DMS79 treated with DMSO at 0.1 percent for 48 hours (cell line): ENCODE measurements at places on chromosomes 5 and 9.

GRCh38 chr9:131697097-131697496 lies 42.8 kb downstream of the RAPGEF1 start:
- peak; percentile 89 for DNase-seq

- DNase-seq: no peak
These were observed 151.7 kb downstream of the PRELID2 start for GRCh38 chr5:145683431-145683830.

GRCh38 chr9:129460323-129461261 lies 160.3 kb downstream of the C9orf50 start:
- DNase-seq: peak; percentile 93

GRCh38 chr5:156920042-156920860 lies 42.8 kb downstream of the TIMD4 start:
- DNase-seq: no peak

DNA sequence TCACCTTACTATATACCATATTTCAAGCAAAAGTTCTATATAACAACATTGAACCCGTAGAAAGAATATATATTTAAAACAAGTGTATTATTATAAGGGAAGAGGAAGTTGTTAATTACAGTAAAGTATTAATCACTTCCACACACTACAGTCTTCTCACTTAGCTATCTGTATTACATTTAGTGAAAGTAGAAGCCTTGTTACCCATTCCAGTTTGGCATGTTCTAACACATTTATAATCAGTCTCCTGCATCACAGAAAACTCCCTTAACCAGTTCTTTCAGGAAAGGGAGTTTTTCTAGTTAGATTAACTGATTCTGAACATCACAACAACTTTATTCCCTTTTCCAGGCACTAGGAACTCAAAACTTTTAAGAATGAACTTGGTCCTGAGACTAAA lies 6.9 kb downstream of the RAB14 start:
- no peak for DNase-seq

GRCh38 chr5:128085413-128085812 lies 1.8 kb downstream of the SLC12A2 start:
- no peak for DNase-seq

DNA sequence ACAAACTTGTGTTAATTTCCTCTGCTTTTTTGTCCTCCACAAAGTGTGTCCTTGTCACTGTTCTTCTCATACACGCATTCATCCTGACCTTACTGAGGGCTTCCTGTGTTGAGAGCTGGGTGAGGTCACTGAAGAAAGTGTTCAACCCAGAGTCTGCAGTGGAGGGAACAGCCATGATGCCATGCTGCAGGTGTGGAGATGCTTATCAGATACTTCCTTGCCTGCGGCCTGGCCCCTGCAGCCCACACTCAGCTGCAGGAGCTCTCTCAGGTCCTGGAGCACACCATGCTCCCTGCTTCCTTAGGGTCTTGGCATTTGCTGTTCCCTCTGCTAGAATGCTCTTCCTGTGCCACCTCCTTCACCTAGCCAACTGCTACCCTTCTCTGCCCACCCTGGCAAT lies 108.1 kb upstream of the SPRY4 start:
- DNase-seq: peak; percentile 19

DNA sequence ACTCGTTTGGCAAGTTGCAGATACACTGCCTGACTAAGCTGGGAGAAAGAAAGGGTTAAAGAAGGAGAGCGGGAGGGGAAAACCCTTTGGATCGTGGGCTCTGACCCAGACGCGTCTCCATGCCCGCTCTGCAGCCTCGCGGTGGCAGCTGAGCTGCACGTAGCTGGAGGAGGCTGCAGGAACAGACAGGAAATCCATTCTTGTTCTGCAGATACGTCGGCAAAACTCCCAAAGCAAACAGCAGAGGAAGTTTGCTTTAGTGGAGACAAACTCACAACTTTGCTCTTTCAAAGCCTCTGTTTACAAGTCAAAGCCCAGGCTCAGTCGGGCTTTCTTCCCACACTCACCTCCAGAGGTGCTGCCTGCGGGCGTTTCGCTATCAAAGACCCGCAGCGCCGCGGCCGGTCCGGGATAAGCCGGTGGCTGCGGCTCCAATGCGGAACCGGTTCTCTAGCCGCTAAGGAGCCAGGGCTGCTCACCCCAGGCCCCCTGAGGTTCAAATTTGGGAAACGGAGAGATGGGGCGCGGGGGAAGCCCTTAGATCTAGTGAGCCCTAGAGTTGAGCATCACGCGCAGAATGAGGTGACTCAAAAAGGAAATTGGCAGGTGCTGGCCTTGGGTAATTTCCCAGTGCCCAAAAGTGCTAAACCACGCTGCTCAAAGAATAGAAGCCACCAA lies 60.7 kb downstream of the MAT2B start:
- no peak for DNase-seq

DNA sequence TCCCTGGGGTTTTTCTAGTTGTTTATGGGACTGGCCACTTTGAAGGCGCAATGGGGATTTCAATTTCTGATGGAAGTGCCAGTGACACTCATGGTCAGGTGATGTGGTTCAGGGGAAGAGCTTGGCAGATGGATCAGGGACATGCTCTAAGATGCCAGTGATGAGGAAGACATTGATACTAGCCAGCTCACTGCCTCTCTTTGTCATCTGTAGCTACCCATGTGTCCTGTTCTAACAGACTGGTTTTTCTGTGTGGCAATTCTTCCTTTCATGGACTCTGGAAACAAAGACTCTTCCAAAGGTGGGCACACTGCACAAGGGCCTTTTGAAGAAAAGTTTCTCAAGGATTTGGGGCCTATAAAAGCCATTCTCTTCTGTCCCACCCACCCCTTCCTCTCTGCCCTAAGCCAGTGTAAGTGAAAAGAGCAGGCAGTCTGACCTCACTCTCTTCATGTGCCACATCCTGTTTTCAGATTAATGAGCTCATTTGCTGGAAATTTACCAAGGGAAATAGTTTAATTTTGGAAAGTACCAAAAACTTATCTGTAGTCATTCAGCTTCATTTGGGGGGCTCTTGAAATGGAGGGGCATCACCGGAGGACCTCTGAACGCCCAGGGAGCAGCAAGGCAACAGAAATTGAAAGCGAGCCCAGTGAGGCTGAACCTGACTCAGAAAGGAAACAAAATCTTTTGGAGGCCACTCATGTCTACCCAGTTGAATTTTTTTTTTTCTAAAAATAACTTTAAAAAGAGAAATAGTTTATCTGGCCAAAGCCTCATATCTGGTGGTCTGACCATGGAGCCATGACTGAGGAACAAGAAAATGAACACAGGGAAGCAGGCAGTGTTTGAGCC lies 4.9 kb upstream of the TRAF1 start:
- no peak for DNase-seq

- no peak for DNase-seq
These were observed 41.6 kb downstream of the TARS1 start for GRCh38 chr5:33482335-33482734.

DNA sequence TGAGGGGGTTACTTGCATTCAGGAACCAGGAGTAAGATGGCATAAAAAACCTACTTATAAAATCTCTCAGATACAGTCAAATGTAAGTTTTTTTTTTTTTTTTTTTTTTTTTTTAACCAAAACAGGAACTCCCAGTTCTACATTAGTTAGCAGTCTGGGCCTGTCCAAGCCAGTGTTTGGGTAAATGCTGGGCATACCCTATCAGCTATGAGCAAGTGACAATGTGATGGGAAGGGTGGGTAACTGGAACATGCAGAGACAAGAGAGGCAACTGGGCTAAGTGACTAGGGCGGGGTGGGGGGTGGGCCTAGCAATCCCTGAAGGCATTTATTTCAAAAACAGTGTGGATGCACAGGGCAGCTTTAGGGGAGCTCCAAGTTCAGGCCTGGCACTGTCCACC lies 2.3 kb downstream of the NMRK1 start:
- no peak for DNase-seq

DNA sequence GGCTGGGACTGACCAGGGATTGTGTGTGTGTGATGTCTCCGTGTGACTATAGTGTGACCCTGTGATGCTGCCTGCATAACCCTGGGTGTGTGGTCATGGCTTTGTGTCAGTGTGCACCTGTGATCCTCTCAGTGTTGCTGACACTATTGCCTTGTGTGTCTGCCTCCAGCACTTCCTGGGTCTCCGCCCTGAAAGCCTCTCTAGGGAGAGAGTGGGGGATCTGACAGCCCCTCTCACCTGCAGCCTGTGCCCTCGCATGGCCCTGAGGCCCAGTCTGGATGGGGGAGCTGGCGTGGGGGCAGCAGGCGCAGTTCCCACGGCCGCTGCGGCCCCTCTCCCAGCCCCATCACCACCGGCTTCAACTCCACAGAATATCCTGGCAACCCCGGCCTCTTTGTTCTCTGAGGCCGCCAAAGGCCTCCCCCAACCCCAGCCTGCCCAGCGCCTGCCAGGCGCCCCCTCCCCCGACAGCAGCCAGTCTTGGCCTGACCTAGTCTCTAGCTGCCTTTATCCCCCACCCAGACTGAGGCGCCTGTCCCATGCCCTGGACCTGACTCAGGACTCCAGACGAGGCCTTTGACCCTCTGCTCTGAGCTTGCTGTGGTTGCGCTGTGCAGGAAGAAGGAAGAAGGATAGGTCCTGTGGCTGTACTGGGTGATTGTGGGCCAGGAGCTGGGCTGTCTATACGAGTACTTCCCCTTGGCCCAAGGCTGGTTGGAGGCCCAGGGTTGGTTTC lies 38.7 kb downstream of the CXXC5 start:
- DNase-seq: no peak

DNA sequence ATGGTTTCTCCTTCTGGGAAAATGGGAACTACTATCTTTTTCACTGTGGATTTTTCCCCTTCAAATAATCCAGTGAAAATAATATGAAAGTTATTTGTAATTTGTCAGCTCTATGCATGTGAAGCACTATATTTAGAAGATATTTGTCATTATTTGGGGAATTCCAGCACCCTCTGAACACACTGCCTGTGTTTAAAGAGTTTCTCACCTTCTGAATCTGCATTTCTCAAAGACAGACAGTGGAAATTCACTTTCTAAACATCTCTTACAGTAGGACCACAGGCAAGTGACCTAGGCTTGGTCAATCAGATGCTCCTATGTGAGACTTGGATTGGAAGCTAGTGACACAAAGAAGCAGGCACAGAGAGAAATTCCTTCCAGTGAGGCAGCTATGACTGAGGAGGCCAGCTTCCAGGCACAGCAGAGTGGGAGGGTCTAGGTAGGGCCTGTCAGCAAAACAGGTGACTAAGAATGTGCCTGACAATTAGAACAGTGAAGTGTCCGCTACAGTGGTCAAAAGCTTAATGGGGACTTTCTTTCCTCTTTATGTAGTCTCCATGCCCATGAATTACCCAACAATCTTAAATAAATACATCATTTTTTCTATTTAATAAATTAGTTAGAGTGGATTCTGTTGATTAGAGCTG lies 167.2 kb downstream of the HMHB1 start:
- no peak for DNase-seq

DNA sequence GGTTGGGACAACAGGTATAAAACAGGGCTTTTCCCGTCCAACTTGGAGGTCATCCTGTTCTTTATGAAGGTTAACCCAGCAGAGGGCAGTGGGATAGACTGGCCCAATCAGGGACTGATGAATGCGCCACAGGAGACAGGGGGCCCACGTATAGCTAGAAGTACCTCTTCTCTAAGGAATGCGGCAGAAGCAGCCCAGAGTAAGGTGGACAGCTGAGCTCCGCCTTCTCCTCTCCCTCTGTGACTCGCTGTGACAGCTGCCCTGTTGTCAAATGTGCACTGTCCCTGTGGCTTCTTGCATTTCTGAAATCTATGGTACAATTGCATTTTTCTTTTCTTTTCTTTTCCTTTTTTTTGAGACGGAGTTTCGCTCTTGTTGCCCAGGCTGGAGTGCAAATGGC lies 306.6 kb downstream of the FBXL7 start:
- DNase-seq: no peak

GRCh38 chr5:88542786-88543185 lies 274.1 kb upstream of the TMEM161B start:
- DNase-seq: no peak

DNA sequence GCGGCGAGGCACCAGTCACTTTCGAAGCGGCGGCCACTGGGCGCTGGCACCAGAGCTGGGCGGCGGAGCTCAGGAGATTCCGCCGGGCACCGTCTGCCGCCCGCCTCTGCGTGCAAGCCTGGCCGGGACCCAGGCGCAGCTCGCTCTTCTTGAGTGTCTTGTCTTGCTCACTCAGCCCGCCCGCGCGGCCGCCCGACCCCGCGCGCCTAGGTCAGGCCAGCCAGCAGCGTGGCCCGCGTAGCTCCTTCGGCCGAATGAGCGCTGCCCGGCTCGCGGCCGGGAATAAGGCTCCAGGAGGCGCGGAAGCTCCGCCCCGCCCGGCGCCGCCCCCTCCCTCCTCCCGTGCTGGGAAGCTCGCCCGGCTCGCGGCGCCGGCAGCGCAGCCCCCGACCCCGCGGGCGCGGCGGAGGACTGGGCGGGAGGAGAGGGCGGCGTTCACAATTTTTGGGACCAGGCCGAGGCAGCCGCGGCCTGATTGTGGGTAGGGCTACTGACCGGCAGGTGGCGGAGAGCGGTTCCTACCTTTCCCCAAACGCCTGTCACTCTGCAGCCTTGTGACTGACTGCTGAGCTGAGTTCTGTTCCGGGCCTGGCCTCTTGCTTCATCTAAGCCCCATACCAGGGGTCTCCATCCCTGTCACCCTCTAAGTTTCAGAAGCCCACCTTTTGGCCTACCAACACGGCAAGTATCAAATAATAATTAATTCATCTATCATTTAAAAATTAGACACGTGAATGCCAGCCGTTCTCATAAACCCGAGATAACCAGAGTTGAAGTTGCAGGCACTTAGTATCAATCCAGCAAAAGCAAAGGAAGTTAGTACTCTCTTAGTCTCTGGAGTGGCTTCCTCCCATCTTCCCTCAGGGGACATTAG lies at the start of gene HBEGF:
Gene HBEGF, minus strand, starts transcription at position 256 of the 874 bp plus-strand sequence. CDS start 275 bp downstream, outside the sequence.
- DNase-seq: peak; percentile 24

DNA sequence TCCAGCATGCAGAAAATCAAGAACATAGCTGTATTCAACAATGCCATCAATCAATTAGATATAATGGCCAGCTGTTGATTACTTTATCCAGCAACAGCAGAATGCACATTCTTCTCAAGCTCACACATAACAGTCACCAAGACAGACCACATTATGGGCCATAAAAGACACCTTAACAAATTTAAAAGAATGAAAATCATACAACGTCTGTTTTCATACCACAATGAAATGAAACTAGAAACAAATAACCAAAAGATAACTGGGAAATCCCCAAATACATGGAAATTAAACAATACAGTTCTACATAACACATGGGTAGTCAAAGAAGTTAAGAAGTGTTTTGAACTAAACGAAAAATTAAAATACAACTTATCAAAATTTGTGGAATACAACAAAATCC lies 130.9 kb upstream of the GNA14 start:
- DNase-seq: no peak

DNA sequence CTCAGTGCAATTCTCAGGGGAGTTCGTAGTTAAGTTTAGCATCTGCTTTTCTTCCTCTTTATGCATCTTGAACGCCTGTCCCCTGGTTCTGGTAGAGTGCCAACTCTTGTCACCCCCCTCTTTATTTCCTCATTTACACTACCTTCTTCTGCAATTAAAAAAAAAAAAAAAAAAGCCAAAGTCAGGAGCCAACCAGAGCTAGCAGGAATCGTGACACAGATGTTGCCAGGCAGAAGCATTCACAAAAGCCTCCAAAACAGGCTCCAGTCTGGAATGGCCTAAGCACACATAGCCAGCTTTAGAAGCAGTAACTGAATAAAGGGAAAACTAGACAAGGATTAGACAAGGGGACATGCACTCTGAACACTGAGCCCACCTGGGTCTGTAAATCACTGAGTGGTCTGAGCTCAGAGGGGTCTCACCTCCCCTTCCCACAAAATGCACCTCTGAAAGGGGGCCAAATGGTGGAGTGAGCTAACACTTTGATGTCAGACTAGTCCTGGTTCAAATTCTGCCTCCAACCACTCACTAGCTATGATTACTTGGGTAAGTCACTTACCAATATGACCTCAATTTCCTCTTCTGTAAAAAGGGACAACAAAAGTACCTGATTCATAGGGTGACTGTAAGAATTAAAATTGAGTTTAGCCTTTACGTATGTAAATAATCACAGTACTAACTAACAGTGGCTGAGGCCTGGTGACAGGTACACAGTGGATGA lies 2.0 kb downstream of the CD74 start:
- DNase-seq: no peak
